GM06990 (cell line): ENCODE measurements at places on chromosomes 6 and 20.
A peak's percentile ranks its signal among the peaks of the same experiment; 100 is the strongest.

- no peak for DNase-seq
These were observed 54.5 kb upstream of the ARMC2 start for GRCh38 chr6:108793516-108794251.

DNA sequence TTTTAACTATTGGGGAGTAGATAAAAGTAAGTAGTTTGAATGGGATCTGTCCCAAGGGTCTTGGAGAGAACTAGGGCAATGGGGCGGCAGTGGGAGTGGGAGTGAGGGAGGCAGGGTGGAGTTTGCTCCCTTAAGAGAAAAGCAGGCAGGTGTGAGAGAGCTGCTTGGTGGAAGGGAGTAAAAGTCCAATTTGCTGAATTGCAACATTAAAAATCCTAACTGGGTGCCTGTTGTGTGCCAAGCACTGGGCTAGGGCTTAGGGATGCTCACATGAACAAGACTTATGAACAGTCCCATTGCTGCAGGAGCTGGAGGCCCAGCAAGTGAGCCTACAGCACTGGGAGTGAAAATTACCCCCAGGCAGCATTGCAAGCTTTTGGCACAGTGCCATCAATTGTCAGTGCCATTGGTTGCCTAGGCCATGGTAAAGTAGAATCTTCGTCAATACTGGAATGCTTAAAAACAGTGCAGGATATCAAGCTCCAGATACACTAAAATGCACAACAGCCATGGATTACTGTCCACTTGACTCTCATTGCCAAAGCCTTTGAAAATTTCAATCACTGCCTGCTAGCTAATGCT, 277.7 kb upstream of the JARID2 start:
- no peak for DNase-seq

DNA sequence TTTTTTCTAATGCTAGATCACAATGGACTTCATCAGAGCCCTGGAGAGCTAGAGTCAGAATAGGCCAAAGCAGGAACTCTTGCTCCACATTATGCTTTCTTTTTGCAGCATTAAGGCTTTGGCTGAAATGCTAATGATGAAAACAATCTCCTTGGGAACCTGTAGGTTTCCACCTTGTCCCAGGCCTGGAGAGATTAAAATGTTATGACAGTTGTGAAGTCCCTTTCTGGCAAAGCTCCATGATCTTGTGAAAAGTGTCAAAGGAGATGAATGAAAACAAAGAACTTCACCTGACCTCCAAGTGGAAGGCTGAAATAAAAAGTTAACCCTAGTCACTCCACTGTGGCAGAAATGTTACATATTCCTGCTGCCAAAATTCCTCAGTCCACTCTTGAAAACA, 64.0 kb upstream of the LRRC1 start:
- no peak for DNase-seq

- DNase-seq = no peak
These were observed 32.2 kb upstream of the CHD6 start for GRCh38 chr20:41650231-41650948.

- DNase-seq = no peak
These were observed 1.8 kb downstream of the PTPRK start for GRCh38 chr6:128518434-128519131.

DNA sequence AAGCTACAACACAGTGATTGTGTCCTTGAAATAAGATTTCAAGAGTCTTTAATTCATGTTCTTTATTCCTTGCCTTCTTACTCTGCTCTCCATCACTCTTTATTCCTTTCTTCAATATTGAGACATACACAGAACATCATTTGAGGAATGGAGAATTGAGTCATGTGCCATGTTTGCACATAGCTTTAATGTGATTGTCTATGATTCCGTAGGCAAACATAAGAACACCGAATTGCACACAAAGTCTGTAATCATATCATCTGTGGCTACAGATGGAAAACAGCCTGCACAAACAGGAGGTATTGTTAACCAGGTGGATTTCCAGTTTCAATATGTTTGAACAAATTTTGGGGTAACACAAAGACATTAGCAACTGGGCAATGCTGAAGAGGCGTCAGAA, 571.6 kb upstream of the GJE1 start:
- no peak for DNase-seq

DNA sequence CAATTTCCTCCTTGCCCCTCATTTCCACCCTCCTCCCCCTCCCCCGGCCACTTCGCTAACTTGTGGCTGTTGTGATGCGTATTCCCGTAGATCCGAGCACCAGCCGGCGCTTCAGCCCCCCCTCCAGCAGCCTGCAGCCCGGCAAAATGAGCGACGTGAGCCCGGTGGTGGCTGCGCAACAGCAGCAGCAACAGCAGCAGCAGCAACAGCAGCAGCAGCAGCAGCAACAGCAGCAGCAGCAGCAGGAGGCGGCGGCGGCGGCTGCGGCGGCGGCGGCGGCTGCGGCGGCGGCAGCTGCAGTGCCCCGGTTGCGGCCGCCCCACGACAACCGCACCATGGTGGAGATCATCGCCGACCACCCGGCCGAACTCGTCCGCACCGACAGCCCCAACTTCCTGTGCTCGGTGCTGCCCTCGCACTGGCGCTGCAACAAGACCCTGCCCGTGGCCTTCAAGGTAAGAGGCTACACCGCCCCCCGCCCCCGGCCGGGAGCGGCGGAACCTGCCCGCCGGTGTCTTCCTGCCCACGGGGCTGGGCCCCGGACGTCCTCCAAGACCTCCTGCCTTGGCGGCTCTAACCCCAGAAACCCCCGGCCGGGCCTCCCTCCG, 44.9 kb upstream of the SUPT3H start:
- DNase-seq = no peak

DNA sequence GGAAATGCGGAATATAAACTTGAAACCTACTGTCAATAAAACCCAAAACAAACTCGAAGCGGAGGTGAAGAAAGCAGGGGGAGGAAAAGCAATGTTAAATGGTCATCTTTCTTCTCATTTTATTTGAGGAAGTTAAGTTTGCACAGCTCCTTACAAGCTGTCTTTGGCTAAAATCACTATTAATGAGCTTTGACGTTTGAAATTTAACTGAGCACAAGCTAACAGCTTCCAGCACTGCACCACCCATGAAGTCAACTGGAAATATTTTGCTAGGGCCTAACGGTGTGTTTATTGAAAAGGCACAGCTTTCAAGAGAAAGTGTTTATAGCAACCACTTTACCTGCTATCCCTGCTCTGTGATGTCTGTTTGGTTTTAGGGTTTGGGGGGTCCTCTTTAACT, 103.8 kb downstream of the PKHD1 start:
- DNase-seq = no peak

- DNase-seq = no peak
These were observed 61.8 kb upstream of the TIAM2 start for GRCh38 chr6:154933181-154933827.

DNA sequence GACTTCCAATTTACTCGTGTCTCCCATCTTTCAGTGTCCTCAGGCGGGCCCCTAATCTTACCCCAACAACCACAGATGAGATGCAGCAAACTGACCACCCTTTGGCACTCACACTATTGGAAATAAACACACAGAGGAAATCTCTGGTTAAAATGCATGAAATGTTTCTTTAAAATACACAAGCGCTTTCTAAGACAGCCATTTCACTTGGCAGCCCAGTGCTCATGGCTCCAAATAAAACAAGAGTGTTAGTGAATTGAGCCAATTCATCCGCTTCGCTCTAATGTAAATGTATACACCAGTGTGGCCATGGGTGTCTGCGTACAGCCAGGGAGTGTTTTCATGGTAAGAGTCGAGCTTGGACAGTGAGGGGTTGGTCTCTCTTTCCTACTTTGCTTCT, 282.9 kb downstream of the CLIC5 start:
- DNase-seq = no peak

DNA sequence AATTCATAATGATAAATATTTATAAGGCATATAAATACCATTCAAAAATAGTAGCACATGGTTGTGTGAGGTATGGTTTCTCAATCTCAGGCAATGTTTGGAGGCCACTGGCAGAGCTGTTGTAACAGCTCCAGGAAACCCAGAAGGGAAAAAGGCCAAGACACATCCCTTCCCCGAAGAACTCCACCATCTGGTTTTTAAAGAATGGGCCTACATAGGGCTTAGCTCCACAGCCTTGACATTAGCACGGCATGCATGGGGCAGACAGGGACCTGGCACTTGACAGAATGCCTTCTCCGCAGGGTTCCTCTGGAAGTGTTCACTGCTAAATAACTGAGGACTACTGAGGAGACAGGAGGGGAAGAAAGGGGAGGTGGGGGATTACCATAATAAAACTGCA, 16.1 kb upstream of the FOXO3 start:
- no peak for DNase-seq

- DNase-seq = no peak
These were observed 192.6 kb downstream of the ERMARD start for GRCh38 chr6:169944061-169944337.

- DNase-seq = no peak
These were observed 222.3 kb downstream of the IBTK start for GRCh38 chr6:82025271-82025670.

- DNase-seq = no peak
These were observed 15.8 kb upstream of the FAM8A1 start for GRCh38 chr6:17584241-17584803.

DNA sequence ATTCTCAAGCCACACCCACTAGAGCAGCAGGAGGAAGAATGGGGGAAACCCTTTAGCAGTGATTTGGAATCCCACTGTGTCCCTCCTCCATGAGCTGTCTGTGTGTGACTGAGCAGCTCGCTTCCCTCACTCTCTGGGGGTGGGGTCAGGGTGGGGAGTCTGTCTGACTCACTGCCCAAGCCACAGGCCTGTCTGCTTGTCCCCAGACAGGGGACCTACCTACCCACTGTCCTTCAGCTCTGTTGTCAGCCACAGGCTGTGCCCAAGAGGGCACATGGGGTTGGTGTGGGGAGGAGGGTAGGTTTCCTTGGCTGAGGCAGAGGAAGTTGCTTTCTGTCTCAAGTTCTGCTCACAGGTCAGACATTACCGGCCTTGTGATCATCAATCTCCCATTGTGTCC, 127.0 kb downstream of the MAFB start:
- no peak for DNase-seq

DNA sequence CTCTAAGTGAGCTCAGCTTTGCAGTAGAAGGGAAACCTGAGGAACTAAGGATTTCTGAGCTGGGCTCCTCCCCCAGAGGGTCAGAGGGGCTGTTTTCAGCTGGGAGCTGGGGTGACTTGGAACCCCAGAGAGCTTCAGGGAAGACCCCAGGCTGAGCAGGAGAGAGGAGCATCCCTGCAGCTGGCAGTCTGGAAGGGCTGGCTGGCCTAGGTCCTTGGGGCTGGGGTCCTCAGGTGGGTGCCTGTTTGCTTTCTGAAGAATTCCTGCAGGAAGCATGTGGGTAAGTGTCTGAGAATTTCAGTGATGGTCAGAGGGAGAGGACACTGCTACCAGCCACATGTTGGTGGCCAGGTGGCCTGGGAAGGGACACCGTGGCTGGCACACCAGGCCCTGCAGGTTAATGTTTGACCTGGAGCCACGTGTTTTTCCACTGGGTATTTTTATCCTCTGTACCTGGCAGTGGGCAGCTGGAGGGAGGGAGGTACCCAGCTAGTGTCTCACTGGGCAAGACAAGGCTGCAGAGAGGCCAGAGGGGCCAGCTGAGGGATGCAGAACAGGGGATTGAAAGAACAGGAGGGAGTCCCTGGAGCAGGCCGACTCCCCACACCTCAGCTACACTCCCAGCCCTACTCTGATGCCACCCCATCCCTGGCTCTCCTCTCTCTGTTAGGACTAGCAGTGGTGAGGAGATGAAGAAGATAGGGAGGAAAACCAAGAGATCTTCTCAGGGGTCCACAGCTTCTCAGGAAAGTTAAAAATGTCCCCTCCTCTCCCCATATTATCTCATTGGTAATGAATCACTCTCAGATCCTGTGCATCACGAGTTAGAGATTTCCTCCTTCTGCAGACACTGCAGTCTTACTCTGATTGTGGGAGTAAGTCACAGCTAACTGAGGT, 143.6 kb downstream of the VEGFA start:
- DNase-seq = no peak

DNA sequence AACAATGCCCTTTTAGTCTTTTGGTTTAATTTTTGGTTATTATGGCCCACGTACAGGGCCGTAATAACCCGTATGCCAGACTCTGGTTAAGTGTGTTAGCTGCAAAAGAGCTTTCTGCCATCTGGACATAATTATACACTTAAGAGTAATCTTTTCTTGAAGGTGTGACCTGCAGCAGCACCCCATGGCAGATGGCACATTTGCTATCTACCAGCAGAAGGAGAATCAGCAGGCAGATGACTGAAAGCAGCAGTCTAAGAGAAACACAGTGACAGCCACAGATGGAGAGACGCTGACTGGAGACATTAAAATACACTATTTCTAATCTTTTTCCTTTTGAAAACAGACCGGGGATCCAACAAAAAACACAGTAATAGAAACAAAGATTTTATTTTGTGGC, 18.7 kb downstream of the ASF1A start:
- no peak for DNase-seq

DNA sequence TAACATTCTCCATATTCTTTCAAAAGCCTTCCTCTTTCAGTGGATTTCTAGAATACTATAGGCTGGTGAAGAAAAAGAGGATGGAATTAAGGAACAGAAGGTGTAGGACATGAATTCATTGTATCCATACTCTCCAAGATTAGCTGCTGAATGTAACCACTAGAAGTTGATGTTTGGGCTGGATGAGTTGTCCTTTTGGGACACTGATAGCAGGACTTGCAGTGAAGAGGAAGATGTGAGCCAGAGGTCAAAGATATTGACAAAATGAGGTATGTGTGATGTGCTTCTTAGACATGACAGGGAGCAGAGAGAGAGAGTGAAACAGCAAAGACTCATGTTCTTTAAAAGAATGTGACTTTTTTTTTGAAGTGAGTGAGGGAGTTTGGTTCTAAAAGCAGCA, 134.3 kb upstream of the MAN1A1 start:
- no peak for DNase-seq

DNA sequence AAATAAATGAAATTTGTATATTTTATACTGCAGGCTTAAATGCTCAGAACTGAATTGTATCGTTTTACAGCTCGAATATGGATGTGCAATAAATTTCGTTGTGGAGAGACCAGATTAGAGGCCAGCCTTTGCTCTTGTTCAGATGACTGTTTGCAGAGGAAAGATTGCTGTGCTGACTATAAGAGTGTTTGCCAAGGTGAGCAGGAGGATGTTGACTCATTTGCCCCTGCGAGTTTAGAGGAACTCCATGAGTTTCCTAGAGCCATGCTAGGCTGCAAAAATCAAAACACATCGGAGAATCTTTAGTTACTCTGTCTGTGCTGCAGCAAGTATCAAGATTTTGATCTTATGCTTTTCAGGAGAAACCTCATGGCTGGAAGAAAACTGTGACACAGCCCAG, 15.4 kb downstream of the ENPP3 start:
- no peak for DNase-seq

GRCh38 chr20:37389844-37390275, 43.9 kb downstream of the SRC start:
- DNase-seq = no peak

DNA sequence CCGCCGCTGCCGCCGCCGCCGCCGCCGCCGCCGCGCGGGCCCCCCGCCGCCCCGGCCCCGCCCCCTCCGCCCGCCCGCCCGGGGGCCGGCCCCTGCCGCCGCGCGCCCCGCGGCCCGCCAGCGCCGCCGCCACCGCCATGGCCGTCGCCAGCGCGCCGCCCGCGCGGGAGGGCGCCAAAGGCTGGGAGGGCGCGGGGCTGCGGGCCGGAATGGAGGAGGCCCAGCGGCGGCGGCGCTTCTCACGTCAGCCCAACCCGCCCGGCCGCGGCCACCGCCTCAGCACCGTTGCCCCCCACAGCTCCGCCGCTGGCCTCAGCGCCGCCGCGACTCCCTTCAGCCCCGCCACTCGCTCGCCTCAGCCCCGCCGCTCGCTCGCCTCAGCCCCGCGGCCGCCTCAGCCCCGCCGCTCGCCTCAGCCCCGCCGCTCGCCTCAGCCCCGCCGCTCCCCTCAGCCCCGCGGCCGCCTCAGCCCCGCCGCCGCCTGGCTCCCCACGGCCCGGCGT, 258 bp downstream of the PHF10 start:
- DNase-seq = peak; percentile 56

GRCh38 chr20:3869839-3870634, 19.1 kb upstream of the PANK2 start:
- no peak for DNase-seq
